ENCODE measurements at places on chromosomes 16 and 17.
A peak's percentile ranks its signal among the peaks of the same experiment; 100 is the strongest.

DNA sequence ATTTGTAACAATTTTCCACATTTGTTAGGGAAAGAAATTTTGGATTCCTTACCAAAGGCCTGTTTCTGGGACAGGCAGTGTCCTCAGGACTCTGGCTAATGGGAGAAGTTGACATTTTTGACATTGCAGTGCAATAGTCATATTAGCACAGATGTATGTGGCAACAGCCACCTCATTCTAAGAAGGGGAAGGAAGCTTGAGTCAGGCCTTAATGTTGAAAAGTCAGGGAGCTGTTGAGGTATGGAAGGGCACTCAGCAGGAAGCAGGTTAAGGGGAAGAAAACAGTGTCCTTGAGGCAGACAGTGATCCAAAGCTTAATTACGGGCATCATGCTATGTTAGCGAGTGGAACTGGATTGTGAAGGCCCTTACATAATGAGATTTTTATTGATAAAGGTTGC is 20.9 kb downstream of the AKTIP start:
- no peak for DNase-seq

- DNase-seq = no peak
Observed at GRCh38 chr16:70589998-70590471, 56.3 kb upstream of the IL34 start.

GRCh38 chr17:1577182-1577581 is 14.6 kb upstream of the PITPNA start:
- no peak for DNase-seq

DNA sequence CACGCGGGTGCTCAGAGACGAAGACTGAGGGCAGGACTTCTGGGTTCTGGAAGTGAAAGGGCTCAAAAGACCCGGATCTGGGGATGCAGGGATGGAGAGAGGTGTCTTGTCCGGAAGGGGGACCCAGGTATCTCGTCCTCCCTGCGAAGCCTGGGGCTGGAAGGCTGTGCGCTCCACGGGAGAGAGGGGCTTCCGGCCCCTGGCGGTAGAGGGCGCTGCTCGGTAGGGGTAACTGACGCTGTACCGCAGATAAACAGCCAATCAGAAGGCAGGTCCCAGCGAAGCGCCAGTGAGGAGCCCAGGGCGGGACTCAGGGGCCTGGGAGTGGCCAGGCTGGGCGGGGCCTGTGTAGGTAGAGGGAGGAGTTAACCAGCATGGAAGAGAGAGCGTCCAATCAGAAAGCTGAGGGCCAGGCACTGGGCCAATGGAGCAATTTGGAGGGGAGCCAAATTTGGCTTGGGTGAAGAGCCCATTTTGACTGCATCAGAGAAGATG is 804 bp downstream of the TGFB1I1 start:
- peak; percentile 60 for DNase-seq

DNA sequence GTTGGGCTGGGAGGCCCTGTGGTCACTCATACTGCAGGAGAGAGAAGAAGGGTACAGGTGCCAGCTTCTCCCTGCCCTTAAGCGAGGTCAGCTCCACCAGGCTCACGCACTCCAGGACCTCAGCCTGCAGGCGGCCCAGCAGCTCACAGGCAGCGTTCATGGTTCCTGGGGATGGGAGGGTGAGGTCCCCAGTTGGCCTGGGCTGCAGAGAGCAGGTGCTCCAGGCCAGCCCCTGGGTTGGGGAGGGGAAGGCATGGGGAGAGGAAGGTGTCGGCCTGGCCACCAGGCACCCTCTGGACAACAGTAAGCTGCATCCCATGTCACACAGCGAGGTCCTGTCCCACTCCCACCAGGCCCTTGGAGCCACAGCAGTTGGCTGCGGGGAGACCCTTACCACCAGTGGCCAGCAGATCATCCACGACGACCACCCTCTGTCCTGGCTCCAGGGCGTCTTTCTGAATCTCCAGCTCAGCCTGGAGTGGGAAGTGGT is 2.0 kb downstream of the APRT start:
- DNase-seq = no peak

DNA sequence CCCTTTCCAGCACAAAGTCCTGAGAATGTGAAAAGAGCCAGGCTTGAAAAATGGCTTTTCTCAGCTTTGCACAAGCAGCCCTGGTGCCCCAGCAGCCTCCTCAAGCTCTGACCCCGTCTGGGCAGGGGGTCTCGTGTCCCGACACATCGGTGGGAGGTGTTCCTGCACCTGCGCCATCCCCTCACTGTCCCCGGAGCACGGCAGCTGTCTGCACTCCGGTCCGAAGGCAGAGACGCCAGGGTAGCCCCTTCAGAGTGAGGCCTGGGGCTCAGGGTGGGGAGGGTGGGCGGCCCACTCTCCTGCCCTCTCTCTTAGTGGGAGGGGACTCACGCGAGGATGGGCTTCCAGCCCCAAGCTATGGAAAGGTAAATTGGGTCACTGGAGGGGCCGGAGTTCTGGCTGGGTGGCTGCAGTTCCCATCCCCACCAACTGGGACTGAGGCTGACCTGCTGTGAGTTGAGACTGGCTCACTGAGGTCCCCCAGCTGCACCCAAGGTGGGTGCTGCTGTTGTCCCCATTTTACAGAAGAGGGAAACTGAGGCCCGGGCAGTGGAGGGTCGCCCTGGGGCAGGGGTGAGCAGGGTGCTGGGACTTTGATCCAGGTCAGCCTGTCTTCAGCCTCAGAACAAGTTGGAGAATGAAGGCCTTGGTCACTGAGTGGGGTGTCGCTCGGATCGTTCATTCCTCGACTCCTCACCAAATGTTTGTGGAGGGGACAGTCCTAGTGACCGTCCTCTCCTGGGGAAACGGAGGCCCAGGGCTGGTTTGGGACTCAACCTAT is 2.3 kb upstream of the BAIAP3 start:
- DNase-seq = no peak

DNA sequence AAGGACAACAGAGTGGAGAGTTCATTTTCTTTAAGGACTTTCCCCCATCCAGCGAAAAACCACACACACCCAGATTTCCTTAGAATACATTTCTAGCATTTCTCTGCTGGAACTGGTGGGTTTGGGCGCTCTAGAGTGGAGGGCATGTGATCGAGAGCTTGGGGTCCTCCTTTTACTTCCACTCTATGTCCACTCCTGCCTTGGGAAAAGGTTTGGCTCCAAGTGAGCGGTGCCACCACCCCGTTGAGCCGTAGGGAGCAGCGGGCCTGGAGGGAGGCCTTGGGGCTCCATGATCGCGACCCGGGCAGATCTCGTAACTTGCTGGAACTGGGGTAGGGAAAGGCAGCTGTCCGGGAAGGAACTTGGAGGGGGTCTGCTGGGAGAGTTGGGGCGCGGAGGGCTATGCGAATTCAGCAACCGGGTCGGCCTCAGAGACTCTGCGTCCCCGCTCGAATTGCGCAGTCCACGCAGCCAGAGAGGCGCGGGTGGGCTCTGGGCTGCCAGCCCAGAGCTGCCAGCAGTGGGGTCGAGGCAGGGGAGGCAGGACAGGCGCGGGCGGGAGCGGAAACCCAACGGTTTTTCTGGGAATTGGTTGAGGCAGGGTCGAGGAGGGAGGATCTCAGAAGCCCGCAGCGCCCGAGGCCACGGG is 2.3 kb downstream of the DLX4 start:
- DNase-seq = no peak

DNA sequence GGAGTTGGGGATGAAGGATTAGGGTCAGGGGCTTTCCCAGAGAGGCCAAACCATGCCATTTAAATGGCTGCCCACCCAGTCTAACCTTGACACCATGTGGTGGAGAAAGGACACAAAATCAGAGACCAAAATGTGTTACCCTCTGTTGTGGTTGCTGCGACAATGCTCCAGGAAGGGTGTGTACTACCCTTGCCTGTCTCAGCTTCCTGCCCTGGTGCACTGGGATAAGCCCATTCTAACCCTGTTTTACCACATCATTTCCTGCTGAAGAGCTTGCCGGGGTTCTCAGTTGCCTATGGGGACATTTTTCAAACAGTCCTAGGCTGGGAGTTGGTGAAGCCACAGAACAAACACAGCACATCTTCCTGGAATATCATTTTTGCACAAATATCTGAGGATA is 4.9 kb downstream of the OR4D1 start:
- no peak for DNase-seq

GRCh38 chr16:14014284-14014625 is 56.9 kb upstream of the MRTFB start:
- no peak for DNase-seq

DNA sequence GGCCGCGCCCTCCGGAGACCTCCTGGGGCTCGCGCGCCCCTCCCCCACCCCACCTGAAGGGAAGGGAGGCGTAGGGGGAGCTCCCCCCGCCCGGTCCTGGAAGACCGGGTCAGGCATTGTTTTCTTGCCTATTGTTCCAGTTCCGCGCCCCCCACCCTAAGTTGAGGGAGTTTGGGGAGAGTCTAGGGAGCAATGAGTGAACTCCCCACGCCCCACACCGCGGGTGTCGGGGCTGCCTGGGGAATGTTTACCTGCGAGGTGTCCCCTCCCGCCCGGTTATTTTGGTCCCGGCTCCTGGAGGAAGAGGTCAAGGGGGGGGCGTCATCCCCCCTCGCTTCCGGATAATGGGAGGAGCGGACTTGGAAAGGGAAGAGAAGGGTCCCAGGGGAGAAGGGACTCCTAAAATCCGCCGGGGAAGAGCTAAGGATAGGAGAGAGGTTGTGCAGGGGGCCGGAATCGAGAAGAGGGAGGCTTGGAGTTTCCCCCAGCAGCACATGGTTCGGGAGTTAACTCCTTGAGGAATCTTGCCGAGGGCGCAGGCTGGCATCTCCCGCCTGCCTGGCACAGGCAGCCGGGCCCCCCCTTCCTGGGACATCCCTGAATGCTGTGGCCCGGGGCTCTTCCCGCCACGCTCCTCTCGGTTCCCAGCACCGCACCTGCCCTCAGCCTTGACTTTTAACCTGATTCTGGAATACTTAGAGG is 881 bp downstream of the MLLT6 start:
- no peak for DNase-seq

DNA sequence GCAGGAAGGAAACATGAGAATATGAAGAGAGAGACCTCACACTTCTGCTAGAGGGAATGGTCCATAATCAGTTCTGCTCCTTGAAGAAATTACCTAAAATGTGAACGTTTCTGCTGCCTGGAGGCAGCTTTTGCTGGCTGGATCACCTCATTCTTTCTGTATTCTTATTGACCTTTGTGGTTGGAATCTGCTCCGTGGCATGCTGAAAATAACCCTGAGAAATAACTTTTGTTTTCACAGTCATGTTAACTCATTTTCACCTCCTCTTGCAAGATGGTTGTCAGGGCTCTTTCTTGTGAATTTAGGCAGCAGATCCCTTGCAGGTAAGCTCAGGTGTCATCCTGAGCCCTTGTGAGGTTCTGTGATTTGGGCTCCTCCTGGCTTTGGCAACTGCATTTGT is 70.2 kb downstream of the IRF8 start:
- DNase-seq = no peak

DNA sequence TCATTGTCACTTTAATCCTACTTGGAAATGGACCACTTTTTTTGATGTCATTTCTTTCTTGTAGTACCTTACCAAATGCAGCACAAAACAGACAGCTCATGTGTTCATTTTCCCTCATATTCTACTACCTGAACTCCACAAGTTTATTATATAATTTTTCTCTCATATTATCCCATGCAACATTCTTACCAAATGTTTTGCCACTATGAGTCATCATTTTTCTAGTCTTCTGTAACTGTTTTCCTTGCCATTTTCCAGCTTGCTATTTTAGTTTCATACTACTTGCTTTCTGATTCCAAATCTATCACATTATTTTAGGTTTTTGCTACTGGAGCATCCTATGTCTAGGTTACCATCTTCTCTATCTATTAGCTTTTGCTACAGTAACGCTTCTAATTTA is 332.7 kb downstream of the ZFHX3 start:
- DNase-seq = no peak

GRCh38 chr17:75472119-75472518 is 15.7 kb downstream of the TMEM94 start:
- DNase-seq = no peak

GRCh38 chr16:3874242-3874641 is 6.3 kb downstream of the CREBBP start:
- DNase-seq = no peak

DNA sequence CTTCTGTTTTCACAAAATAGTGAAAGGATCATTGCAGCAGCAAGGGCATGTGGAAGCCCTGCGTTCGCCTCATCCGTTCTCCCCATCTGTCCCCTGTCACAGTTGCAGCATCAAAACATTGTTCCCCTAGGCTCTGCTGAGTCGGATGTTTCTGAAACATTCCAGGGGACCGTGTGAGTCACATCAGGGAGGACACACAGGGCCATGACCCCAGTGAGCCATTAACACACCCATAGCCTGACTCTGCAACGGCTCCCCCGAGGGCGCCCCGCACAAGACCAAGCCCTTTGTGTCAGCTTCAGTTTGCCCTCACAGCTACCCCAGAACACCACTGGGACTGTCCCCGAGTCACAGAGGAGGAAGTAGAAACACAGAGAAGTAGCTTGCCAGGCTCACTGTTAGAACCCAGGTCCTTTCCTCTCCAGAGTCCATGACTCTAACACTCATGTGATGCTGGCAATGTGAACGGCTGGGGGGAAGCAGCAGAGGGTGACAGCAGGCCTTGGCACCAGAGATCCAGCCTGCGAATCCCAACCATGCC is 63.3 kb upstream of the HSBP1 start:
- DNase-seq = no peak

- DNase-seq = no peak
Observed at GRCh38 chr16:60107437-60107836, 1373.3 kb upstream of the GOT2 start.

- no peak for DNase-seq
Observed at GRCh38 chr17:66747578-66748275, 87.2 kb upstream of the CACNG5 start.

DNA sequence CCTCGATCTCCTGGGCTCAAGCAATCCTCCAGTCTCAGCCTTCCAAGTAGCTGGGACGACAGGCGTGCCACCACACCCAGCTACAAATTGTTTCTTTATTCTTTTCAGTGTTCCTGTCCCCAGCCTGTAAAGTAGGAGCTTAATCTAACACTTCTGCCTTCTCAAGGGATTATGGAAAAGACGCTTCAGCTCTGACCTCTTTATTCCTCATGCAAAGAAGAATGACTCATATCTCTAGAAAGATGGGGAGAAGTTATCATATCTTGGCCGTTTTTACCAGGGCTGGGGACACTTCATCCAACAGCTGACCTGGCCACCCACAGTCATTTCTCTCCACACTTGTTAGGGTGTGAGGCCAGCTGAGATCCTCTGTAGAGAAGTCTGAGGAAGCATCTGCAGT is 172.6 kb downstream of the HAPSTR1 start:
- no peak for DNase-seq

GRCh38 chr16:81583893-81584631 is 139.5 kb downstream of the CMIP start:
- peak; percentile 67 for DNase-seq

GRCh38 chr17:12349297-12349696 is 316.4 kb upstream of the MYOCD start:
- DNase-seq = no peak

DNA sequence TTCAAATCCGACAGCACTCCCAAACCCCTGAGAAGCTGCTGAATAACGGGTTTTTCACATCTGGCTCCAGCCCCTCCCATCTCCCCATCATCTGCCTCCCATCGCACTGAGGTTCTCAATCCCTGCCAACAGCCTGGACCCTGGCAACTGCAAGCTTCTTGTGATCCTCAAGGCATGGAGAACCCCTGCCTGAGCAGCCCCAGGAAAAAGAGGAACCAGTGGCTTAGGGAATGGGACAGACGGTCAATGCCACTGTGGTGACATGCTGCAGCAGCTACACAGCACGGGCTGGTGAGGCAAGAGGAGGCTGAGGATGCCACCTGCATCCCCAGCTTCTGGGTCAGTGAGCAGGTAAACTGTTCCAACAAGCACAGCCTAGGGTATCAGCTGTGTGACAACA is 3.3 kb upstream of the MBTPS1 start:
- no peak for DNase-seq
